Activated CD4-positive, CD25-positive, alpha-beta regulatory T cell treated with anti-CD3 and anti-CD28 coated beads, Interleukin-2, amount 50 U/mL, for 16 hours (primary cell): ENCODE measurements at places on chromosomes 5 and 9.

GRCh38 chr5:76223696-76224095 lies 140.5 kb downstream of the SV2C start:
- DNase-seq: no peak

GRCh38 chr9:36116593-36116992 lies 19.9 kb upstream of the GLIPR2 start:
- DNase-seq: no peak

- DNase-seq: no peak
Observed at GRCh38 chr9:16628413-16628812, 242.1 kb downstream of the BNC2 start.

DNA sequence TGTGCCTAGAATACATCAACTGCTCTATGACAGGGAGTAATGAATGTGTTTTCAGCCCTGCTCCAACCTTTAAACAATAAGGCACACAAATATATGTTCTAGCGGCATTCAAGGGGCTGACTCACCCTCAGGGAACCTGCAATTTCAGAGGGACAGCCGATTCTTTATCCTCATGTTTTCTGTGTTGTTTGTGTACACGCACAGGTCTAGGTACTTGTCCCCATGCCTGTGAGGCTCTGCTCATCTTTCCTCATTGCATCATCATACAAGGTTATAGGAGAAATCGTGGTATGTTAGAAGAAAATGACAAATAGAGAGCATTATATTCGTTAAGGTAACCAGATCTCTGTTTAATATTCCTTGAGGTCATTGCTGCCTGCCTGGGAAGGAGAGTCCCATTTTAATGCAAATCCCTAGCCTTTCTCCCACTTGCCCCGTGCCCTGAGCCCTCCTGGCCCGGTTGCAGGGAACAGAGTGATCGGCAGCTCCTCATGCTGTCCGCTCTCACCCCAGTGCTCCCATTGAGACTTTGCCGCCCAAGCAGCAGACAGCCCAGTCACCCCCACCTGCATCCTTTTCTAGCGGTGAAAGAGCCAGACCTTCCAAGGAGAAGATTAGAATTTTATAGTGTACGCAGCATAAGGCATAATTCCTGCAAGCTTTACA lies 14.6 kb downstream of the MAP1B start:
- no peak for DNase-seq

DNA sequence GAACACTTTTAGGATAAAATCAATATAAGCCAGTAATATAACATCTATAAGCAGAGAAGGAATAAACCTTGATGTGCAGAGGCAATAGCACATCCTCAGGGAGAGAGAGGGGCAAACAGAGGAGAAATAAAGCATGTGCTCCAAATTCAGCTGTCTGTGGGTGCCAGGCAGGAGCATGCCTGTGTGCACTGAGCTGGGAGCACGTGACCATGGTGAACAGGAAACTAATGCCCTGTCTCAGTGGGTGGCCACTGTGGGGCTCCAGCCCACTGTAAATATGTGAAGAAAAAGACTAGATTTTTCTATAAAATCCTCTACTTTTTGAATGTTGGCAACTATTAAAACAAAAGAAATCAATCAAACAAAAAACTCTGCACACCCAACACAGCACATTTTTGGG lies 55.3 kb downstream of the FYB1 start:
- no peak for DNase-seq
